GM12891 (cell line): ENCODE measurements at places on chromosomes 5 and 9.

GRCh38 chr5:62373382-62373781 lies 30.3 kb downstream of the DIMT1 start:
- no peak for DNase-seq

GRCh38 chr9:7370988-7371387 lies 428.6 kb downstream of the DMAC1 start:
- DNase-seq, result no peak

DNA sequence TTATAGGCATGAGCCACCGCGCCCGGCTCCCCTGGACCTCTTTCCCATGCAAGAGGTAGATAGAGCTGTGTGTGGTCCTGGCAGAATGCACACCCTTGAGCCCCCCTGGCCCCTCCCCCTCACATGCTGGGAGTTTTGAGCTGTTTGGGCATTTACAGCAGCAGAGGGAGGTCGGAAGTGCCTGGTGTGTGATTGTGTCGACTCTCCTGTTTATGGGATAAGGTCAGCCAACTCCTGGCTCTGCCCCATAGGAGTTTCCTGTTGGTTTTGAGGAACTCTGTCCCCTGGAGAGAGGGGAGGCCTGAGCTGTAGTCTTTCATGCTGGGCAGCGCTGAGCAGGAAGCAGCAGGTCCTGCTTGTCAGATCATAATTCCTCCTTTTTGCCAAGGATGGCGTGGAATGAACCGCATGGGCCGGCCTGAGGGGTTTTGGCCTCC lies 6.0 kb downstream of the LRRC8A start:
- DNase-seq, result no peak

GRCh38 chr5:132012371-132013005 lies 1.0 kb upstream of the ACSL6 start:
- DNase-seq, result no peak

- no peak for DNase-seq
Measured at GRCh38 chr5:29175774-29176173, 2017.7 kb upstream of the CDH6 start.
